G401 (cell line): ENCODE measurements at places on chromosomes 6 and 20. TPM values are rescaled to one million over a fixed set of nuclear protein-coding genes. Genes with fewer than 3 reads are reported as not detected.

THBS2 gene
- total RNA-seq, result 0.14 and 0.18 TPM in 2 replicates

- DNase-seq, result peak; percentile 29
Observed at GRCh38 chr20:21569586-21569985, 55.7 kb upstream of the NKX2-2 start.

GRCh38 chr6:160253714-160254113 is 4.9 kb downstream of the SLC22A2 start:
- DNase-seq, result no peak

DNA sequence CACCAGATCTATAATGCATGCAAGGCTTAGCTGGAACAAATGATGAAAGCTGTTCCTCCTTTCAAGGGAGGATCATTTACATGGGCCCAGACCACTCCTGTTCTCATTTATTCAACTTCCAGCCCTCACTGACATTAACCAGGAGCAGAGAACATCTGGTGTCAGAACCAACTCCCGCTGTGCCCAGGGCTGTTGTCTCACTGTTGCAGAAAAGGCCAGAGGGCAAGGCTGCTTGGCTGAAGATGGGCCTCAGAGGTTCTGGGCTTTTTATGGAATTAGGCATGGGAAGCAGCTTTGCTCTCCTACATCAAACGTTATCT is 164.2 kb downstream of the GMPR start:
- DNase-seq, result no peak

- no peak for DNase-seq
Observed at GRCh38 chr20:47115694-47116093, 221.1 kb downstream of the EYA2 start.

- no peak for DNase-seq
Observed at GRCh38 chr20:62753626-62754025, 42.6 kb upstream of the MRGBP start.
